Renal cortex interstitium (tissue), 15 donors: ENCODE measurements at places on chromosomes 13 and 19.

GRCh38 chr13:27113436-27113835 lies 58.2 kb downstream of the USP12 start:
- DNase-seq, result no peak

- no peak for DNase-seq
Observed at GRCh38 chr13:24116131-24116530, 44.4 kb upstream of the SPATA13 start.

DNA sequence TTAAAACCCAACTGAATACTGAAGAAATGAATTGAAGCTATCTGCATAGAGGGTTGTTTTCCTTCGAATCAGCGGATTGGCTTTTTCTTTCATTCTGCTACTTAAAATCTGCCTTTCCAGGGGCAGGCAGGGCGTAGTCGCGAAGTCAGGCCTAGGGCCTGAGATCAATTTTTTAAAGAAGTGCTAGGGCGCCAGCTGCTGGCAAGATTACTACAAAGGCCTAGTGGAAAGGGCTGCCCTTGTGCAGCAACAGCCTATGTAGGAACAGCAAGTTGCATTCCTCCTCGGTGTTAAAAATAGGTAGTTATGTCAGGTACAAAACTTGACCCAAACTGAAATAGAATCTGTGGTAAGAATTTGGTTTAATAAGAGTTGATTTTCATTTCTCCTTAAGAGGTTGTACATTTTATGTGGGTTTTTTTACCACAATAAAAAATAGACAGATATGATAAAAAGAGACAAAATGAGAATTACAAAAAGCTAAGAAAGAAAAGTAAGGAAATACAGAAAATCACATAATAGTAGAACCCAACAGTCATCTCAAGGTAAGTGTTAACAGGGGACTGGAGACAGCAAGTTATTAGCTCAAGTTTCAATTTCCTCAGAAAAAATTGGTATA lies 9.5 kb upstream of the URAD start:
- no peak for DNase-seq

DNA sequence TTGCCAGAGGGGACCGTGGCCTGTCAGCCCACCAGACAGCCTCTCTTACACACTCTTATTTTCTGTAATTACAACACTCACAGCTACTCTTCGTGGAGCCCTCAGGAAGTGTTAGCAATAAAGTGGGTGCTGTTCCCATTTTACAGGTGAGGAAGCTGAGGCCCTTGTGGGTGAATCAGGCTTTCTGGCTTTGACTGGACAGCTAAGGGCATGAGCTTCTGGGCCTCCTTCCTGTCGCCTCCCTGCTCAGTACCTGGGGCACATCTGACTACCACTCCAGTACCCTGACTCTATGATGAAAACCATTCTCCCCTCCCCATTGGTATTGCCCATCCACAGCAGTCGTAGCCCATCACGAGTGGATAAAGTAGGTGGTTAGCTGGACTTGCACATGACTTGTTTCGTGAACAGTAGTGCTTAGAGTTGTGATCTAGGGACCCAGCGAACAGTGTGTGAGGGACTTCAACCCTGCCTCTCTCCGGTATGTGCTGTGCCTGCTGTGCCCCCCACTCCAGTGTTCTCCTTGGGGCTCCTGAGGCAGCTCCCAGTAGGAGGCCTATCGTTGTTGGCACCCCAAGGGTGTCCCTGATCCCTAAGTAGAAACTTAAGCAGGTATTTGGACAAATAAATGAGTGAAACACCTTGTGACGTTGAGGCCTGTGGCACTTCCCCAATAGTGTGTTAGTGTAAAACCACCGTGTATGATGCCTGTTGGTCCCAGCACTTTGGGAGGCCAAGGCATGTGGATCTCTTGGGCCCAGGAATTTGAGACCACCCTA lies 38.6 kb downstream of the GATAD2A start:
- DNase-seq, result no peak

DNA sequence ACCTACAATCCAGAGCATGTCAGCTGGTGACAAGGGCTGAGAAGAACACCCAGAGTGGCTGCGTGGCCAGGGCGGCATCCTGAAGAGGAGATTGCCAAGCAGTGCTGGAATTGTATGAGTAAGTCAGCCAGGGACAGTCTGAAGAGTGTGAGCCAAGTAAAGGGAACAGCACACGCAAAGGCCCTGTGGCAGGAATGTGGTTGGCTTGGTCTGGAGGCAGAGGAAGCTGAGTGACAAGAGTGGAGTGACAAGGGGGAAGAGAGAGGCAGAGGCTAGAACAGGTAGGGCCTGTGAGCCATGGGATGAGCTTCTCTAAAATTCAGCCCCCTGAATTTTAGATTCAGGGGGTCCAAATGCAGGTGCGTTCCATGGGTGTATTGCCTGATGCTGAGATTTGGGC lies 53.7 kb upstream of the UQCRFS1 start:
- no peak for DNase-seq

- no peak for DNase-seq
Observed at GRCh38 chr13:30623392-30623791, 5.7 kb downstream of the USPL1 start.

- no peak for DNase-seq
Observed at GRCh38 chr19:18893587-18894253, 2.2 kb downstream of the CERS1 start.

- no peak for DNase-seq
Observed at GRCh38 chr19:9673912-9674662, 813 bp downstream of the ZNF562 start.

DNA sequence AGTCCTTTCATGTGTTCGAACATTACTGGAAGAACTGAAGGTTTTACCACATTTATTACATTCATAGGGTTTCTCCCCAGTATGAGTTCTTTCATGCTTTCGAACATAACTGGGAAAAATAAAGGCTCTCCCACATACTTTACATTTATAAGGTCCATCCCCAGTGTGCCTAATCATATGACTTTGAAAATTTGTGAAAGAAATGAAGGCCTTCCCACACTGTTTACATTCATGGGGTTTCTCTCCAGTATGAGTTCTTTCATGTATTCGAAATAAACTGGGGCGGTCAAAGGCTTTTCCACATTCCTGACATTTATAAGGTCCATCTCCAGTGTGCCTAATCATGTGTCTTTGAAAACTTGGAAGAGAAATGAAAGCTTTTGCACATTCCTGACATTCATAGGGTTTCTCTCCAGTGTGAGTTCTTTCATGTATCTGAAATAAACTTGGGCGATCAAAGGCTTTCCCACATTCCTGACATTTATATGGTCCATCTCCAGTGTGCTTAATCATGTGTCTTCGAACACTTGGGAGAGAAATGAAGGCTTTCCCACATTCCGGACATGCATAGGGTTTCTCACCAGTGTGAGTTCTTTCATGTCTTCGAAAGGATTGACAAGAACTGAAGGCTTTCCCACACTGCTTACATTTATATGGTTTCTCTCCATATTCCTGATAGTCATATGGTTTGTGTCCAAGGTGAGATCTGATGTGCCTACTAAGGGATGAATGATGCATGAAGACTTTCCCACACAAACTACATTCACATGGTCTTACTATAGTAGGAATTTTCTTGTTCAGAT lies 24.0 kb downstream of the ZNF564 start:
- DNase-seq, result no peak

DNA sequence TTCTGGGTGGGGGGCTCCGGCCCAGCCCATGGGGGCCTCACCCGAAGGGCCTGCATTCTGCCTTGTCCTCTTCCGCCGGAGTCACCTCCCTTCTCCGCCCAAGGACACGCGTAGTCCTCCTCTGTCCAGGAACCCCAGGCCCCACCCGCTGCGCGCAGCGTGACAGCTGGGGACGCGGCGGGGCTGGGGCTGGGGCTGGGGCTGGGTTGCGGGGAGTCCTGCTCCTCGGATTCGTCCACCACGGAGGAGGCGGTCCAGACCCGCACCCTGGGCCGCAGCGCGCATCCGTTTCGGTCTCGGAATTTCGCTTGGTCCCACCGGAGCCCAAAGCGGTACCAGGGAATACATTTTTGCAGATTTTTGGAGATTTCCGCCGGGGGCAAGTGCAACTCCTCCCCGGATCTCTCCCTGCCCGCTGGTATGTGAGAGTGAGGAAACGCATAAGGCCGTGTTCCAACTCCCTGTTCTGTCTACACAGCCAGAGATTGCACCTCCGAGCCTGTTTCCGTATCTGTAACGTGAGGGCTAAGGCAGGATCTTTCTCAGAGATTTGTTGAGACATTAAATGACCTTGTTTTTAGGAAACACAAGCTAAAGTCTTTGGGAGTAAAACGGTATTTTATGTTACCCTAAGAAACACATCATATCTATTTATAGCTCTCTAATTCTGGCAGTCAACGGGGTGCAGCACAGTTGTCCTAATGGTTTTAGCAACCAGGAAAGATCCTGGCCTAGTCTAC lies at the start of gene COX7A1:
Gene COX7A1 (minus strand): TSS at position 96 of the 740 bp plus-strand sequence. CDS start 40 bp downstream, at position 56.
- no peak for DNase-seq

GRCh38 chr19:47776568-47776967 lies 1.9 kb upstream of the SELENOW start:
- DNase-seq, result no peak

GRCh38 chr19:45613926-45614725 lies 12.1 kb upstream of the GPR4 start:
- DNase-seq, result no peak

- DNase-seq, result no peak
Observed at GRCh38 chr13:107157271-107157670, 589.3 kb upstream of the ARGLU1 start.

GRCh38 chr19:4449022-4449638 lies 8.5 kb downstream of the UBXN6 start:
- DNase-seq, result no peak

DNA sequence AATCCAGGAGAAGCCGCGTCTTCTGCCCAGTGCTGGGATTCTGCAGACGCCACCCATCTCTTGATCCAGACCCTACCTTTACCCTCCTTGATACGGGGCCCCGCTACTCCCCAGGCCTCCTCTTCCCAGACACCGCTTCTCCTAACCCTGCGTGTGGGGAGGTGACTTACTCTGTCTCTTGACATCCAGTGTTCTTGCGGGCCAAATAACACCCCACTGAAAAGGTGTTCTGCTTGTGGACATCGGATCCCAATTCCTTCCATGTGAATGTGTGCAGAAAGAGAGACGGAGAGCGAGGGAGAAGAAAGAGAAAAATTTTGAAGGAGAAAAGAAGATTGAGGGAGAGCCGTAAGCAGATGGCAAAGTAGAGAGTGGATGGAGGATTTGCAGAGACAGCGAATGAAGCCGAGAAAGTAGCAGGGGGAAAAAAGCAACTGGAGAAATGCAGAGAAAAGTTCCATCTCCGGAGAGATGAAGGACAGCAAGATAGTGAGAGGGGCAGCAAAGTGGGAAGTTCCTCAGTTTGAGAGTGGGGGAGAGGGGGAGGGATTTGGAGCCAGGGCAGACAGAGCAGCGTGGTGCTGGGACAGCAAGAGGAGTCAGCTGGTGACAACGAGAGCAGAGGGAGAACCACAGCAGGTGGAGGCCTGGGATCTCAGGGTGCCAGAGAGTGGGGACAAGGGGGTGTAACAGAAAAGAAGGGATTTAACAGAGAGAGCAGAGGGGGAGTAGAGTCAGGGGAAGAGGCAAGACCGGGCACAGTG lies 814 bp downstream of the ZNF480 start:
- DNase-seq, result peak; percentile 6

- no peak for DNase-seq
Observed at GRCh38 chr13:78602561-78603239, 652 bp downstream of the POU4F1 start.

- DNase-seq, result no peak
Observed at GRCh38 chr13:80133631-80134261, 207.2 kb downstream of the SPRY2 start.

DNA sequence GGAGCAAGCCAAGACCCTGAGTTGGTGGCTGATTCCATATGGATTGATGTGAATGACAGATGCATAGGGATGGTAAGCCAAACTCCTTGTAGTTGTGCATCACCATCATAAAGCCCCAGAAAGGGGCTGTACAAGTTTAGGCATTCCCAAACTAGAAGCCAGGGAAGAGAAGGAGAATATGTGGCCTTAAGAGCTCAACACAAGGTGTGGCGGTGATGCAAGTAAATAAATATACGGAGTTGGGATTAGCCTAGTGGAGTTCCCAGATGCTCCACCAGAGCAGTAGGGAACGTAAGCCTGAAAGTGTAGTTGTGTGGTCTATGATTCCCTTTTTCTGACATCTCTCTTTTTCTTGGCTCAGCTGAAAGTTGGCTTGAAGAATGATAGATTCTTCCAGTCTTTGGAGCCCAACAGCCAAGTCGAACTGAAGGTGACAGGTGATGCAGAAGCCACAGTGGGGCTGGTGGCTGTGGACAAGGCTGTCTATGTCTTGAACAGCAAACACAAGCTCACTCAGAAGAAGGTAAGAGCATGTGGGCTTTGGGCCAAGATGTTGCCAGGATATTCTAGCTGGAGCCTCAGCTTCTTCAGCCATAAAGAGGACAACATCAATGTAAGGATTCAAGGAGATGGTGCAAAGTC lies 30.1 kb downstream of the RDH8 start:
- no peak for DNase-seq

DNA sequence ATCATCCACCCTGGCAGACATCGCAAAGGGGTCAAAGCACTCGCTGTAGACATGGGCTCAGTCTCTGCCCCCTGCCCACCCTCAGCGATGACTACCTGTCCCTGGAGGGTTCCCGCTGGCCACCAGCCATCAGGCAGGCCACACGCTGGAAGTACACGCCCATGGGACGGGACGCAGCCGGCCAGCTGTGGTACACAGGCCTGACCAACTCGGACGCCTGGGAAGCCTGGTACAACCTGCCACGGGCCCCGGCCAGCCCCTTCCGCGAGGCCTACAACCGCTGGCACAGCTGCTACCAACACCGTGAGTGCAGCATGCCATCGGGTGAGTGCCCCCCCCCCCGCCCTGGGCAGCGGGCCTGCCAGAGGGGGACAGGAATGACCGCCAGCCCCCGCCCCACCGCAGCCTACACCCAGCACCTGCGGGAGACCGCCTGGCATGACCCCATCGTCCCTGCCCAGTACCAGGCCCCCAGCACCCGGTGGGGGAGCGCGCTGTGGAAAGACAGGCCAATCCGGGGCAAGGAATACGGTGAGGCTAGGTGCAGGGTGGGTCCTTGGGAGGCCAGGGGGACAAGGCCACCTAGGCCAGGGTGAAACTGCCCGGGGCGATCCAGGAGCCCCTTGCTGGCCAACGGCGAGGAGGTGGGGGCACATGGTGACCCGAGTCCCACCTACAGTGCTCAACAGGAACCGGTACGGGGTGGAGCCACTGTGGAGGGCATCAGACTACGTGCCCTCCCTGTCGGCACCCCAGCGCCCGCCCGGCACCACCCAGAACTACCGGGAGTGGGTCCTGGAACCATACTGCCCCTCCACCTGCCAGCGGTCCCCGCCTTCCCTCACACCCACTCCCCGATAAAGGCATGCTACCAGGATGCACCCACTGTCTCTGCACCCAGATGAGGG lies 4.4 kb downstream of the TEKTIP1 start:
- no peak for DNase-seq

- DNase-seq, result no peak
Observed at GRCh38 chr13:112859817-112860190, 109.2 kb upstream of the MCF2L start.

- DNase-seq, result no peak
Observed at GRCh38 chr19:3808420-3809143, 22.4 kb upstream of the MATK start.

- no peak for DNase-seq
Observed at GRCh38 chr19:8146877-8147581, 2.4 kb downstream of the FBN3 start.
